ENCODE measurements at places on chromosomes 3 and 15.

DNA sequence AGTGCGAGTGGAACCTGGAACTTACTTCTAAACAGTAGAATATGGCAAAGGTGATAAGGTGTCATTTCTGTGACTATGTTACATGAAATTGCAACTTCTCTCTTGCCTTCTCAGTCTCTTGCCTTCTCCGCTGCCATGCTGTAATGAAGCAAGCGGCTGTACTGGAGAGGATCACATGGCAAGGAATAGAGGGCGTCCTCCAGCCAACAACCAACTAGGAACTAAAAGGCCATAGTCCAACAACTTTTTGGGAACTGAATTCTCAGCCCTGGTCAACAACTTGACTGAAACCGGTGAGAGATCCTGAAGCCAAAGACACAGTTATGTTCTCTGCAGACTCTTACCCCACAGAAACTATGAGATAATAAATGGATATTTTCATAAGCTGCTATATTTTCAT is 143.5 kb downstream of the P3H2 start:
- DNase-seq: no peak

GRCh38 chr3:196793246-196793645 is 53.6 kb downstream of the PAK2 start:
- no peak for DNase-seq

DNA sequence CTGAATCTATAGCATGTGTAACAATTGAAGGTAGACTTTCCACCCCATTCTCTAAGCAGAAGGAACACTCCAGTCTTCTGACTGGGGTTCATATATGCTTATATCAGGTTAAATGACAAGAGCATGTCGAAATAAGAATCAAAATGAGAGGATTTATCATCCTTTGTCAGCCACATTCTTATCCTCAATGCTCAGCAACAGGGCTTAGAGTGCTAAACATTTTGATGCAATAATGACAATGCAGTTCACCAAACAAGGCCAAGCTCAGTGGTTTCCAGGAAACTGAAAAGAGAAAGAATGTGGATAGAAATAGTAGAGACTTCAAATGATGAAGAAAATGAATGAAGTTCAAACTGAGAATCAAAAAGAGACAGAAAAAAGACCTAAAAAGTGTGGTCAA is 78.0 kb downstream of the FSIP1 start:
- DNase-seq: peak; percentile 49

GRCh38 chr3:42633544-42633943 is 20.0 kb upstream of the ZBTB47 start:
- DNase-seq: no peak

GRCh38 chr3:50347187-50347813 is 1.8 kb upstream of the ZMYND10 start:
- peak; percentile 83 for DNase-seq

DNA sequence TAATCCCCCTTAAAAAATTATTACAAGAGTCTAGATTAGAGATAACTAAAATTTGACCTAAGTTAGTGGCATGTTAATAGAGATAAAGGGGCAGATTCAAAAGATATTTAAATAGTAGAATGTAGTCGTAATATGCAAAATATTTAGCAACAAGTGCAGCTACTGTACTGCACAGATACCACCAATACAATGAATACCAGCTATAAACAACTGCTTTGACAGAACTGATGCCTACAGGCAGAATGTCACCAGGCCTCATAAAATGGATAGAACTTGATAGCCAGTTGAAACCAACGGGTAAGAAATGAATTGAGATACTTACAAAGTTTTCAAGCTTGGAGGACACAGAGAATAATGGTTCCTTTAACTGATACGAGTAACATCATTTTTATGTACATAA is 249.3 kb upstream of the VEPH1 start:
- no peak for DNase-seq

DNA sequence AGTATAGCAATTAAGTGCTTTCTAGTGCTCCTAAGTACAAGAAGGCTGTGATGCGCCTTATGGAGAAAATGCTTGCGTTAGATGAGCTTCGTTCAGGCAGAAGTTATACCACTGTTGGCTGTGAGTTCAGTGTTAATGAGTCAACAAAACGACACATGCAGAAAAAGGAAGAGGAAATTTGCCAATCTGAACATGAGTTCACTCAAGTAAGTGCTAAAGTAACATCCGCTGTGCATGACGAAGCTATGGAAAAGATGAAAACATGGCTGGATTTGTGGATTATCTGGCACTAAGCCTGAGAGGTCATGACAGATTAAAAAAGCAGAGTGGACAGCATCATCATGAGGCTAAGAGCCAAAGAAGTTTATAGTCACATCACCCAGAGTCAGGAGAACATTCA is 36.9 kb downstream of the SH3BP5 start:
- DNase-seq: peak; percentile 89

All from common myeloid progenitor, CD34-positive (primary cell).